ENCODE measurements at places on chromosomes 1 and 21. TPM values are rescaled to one million over a fixed set of nuclear protein-coding genes. Genes with fewer than 3 reads are reported as not detected.

Gene BATF3
- 5.2 TPM for total RNA-seq

Gene THEM5
- total RNA-seq = not detected

Gene PSRC1
- 1.7 TPM for total RNA-seq

Gene IVL
- total RNA-seq = not detected
